ENCODE measurements at places on chromosomes 3 and 15. TPM values are rescaled to one million over a fixed set of nuclear protein-coding genes. Genes with fewer than 3 reads are reported as not detected.

Gene PLA2G4E
- not detected for total RNA-seq

Gene KY
- total RNA-seq = 0.62 TPM

Gene RYR3
- total RNA-seq = 15.4 TPM

Gene DPPA2
- total RNA-seq = not detected

Gene SLC25A26
- total RNA-seq = 39.0 TPM

Gene MESP2
- total RNA-seq = not detected

Gene SNTN
- total RNA-seq = not detected

Gene CLDN18
- total RNA-seq = not detected

Gene ATP13A5
- total RNA-seq = under 0.01 TPM

Gene GP9
- not detected for total RNA-seq

Gene KLHL6
- 1.1 TPM for total RNA-seq

Gene GOLGA8T
- total RNA-seq = 0.16 TPM

Gene UACA
- 64.3 TPM for total RNA-seq

Gene LYZL4
- total RNA-seq = not detected

Gene ROBO1
- total RNA-seq = 156 TPM

Gene GABRR3
- not detected for total RNA-seq

Gene MNS1
- total RNA-seq = 1.9 TPM

Gene CPNE9
- 0.31 TPM for total RNA-seq

Gene C3orf80
- total RNA-seq = 15.0 TPM

Gene PLSCR2
- not detected for total RNA-seq

Gene TGM4
- total RNA-seq = not detected

Gene RETNLB
- total RNA-seq = not detected

Gene STAC
- total RNA-seq = 12.8 TPM

Gene SAMD7
- total RNA-seq = not detected

Gene BCHE
- total RNA-seq = 15.1 TPM

Gene HCN4
- total RNA-seq = 3.0 TPM

Gene CD200R1L
- not detected for total RNA-seq

Gene ACAP2
- 199 TPM for total RNA-seq

Gene FOXB1
- total RNA-seq = not detected

Gene ZNF660
- total RNA-seq = 14.3 TPM

Gene CLEC3B
- total RNA-seq = 26.0 TPM

Gene SPTBN5
- 0.16 TPM for total RNA-seq

Gene WDR93
- 0.31 TPM for total RNA-seq

Gene CCR2
- total RNA-seq = 0.31 TPM

Gene DUOXA1
- 0.31 TPM for total RNA-seq

Gene GOLGA6A
- not detected for total RNA-seq

All from occipital lobe (tissue), 3 donors.